ENCODE measurements at places on chromosomes 6 and 20.

DNA sequence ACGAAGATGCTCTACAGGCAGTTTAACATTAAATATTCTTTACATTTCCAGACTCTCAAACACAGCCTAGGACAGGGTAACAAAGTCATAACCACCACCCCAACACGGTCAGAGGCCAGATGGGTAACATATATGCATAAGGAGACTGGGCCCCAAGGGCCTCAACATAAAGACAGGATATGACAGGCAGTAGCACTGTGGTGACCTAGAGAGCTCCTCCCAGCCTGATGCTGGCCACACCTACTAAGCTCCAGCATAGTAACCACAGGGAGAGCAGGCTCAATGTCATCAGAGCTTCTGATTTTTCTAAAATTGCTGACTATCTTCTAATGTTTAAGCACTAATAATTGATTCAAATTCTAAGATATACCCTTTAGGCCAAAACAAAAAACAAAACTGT is 21.7 kb downstream of the SMLR1 start:
- DNase-seq: no peak

DNA sequence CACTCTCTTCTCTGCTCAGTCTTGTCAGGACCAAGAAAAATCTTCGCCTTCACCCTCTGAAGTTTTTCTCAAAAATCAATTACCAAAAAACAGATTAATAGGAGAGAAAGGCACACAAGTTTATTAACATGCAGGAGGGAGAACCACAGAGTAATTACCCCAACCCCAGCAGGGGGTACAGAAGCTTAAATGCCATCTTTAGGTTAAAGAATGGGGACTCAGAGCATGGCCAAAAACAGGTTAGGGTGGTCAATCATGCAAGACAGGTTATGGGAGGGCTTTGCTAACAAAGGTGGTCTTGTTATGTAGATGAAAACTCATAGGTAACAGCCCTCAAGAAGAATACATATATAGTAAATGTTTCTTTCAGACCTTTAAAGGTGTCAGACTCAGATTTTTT is 100.5 kb upstream of the BTN3A2 start:
- no peak for DNase-seq

DNA sequence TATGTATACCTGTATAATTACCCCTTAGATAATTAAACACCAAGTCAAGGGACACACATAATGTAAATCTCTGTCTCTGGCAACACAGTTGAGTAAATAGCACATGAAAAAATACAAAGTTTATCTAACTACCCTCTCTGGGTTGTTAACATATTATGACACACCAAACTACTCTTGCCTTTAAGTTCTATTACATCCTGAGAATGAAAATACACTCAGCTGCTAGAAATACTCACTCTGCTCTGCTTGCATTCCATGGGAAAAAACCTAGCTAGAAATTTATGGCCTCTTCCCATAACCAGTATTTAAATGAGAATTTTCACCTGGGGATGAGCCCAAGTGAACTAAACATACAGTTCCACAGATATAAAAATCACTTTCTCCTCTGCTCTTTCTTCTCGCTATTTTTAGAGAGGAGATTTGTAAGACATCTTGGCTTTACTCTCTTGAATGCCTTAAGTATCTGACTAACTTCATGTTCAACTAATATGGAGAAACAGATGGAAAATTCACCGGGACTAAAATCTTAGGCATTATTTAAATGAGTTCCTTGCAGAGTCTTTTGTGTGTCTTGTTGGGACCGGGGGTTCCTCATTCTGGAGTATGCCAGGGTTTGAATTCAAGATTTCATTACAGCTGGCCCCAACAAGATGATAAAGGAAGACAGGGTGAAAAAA is 140.9 kb downstream of the GJA10 start:
- no peak for DNase-seq

DNA sequence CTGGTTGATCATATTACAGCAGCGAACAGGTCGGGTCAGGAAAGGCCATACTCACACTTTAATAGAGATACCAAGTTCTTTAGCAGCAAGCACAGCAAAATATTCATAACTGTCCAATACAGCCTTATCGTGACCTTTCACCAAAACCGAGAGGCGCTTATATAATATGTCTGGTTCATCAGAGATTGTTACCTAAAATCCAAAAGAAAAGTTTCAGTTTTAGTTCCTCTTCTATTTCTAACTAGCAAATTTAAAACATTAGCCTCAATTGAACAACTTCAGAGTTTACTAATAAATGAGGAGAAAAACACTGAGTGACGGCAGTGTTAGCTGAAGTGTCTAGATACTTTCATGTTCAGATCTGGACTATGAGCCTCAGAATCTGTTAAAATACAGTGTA is 5.9 kb downstream of the MRPS10 start:
- DNase-seq: no peak

DNA sequence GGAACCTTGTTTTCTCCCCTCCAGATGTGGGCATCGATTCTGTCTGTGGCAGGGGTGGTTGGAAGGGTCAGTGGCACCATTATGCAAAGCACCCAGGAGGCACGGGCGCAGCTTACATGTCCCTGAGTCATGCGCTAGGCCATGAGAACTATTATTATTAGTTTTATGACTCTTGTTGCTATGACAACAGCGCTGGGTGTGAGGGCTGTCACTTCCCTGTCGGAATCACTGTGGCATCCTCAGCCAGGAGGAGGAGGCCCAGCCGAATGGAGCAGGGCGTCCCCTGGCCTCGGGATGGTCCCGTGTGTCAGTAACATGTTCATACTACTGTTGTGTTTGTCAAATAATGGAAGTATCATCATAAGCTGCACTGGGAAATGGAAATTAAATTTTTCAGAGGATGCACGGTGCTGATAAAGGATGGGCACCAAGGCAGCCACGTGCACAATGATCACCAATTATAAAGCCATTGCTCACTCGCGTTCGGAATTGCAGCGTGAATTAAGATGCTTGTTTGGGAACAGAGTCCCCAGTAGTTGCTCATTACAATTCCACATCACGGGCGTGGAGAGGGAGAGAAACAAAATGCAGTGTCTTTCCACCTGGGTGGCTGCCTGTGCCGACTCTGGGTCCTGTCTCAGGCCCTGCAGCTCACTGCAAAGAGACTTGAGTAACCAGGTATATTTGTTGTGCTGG is 247.9 kb downstream of the CDH4 start:
- DNase-seq: no peak

GRCh38 chr6:33410711-33411631 is at the start of gene PHF1:
PHF1 (plus strand) TSS chr6:33411014; CDS start chr6:33412264, 1,250 bp downstream.
- peak; percentile 77 for DNase-seq

DNA sequence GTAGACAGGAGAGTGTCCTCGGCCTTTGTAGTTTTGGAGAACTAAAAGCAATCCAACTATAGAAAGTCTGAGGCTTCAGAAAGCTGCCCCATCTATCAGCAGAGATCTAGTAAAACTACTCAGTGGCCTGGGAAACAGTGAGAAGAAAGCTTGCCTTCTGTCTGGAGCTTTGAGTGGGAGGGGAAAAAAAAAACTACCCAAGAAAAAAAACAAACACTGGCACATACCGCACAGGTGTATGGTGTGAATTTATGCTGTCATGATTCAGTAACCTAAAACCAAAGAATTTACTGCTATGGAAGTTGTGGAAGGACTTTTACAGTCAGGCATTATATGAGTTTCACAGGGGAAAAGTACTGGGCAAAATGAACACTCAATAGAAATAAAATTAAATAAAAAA is 280.5 kb downstream of the ADGRB3 start:
- DNase-seq: no peak

GRCh38 chr6:111183702-111184517 is 96.6 kb downstream of the SLC16A10 start:
- no peak for DNase-seq

DNA sequence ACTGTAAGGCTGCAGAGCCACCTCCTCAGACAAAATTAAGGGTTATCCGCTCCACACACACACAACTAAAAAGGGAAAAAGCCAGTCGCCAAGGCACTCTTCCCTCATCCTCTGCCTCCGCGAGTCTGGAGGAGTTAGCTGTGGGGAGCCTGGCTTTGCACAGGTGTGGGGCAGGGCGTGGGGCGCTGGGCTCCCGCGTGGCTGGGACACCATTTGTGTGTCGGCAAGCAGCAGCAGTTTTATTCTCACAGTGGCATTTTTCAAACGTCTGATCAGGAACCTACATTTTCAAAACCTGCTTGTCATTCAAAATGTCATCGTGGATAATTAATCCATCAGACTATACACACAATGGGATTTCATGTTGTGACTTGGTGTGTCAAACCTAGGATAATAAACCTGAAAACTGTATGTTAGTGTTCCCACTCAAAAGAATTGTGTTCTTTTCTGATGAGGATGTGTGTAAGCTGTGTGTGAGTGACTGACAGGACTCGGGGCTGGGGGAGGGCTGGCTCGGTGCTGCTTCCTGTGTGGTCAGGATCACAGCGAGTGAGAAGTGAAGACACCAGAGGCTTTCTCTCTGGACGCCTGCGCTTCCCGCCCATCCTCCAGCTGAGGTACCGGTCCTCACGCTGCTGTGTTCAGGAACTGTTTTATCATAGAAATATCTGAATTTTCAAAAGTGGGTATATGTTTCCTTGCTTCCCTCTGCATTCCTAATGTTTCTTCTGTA is 83.1 kb downstream of the IRF4 start:
- peak; percentile 59 for DNase-seq

DNA sequence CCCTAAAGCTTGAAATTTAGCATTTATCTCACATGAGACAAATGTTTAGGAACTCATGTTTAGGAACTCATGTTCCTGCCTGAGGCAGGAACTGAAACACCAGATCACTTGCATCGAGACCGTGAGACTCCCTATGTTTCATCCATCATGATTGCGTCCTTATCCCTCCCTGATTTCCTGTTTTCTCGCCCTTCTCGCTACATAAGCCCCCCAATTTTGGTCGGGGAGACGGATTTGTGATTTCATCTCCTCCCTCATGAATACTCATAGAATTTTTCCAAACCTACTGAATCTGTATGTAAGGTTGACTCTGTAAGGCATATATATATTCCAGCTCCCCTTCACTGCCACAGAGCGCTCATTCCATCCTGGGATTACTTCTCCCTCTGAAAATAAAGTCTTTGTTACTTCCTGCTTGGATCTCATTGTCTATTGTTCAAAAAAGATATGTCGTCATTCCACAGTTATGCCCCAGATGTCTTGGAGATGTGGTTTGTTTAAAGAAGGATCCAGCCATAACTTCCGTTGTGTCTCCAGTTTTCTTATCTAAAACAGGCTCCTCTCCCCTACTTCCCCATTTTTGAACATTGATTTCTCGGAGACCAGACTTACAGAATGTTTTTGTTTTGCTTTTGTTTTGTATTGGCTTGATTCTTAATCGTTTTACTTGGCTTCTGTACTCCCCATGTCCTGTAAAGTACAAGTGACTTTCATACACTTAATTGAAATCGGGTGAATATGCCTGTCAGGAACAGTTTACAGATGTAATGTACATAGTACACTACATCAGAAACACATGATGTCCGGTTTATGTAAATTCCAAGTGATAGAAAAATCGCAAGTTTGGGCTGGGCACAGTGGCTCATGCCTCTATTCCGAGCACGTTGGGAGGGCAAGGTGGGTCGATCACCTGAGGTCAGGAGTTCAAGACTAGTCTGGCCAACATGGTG is 118.7 kb downstream of the HFE start:
- DNase-seq: no peak

GRCh38 chr6:135424385-135424784 is 73.2 kb downstream of the AHI1 start:
- DNase-seq: no peak

- no peak for DNase-seq
These were observed 33.4 kb upstream of the XRN2 start for GRCh38 chr20:21269772-21270171.

GRCh38 chr6:149211046-149211571 is 106.4 kb upstream of the TAB2 start:
- DNase-seq: no peak

- DNase-seq: no peak
These were observed 24.5 kb downstream of the TSPYL4 start for GRCh38 chr6:116229287-116229913.

DNA sequence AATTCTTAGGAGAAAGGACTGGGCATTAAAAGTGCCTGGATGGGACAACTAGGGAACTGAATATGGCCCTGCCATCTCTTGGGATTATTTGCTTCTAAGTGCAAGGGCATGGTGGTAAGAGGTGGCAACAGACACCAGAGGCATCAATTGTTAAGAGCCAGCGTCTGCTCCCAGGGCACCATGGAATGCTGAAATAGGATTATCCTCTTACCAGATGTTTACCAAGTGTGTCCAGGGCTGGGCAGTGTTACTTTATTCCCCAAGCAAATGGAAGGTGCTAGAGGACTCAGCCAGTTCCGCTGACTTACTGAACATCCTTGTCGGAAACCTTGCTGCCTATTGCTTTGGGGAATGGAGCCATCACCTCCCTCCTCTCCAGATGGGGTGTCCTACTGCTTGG is 273.6 kb upstream of the SUPT3H start:
- no peak for DNase-seq

- DNase-seq: no peak
These were observed 44.6 kb downstream of the JPH2 start for GRCh38 chr20:44142413-44142812.

DNA sequence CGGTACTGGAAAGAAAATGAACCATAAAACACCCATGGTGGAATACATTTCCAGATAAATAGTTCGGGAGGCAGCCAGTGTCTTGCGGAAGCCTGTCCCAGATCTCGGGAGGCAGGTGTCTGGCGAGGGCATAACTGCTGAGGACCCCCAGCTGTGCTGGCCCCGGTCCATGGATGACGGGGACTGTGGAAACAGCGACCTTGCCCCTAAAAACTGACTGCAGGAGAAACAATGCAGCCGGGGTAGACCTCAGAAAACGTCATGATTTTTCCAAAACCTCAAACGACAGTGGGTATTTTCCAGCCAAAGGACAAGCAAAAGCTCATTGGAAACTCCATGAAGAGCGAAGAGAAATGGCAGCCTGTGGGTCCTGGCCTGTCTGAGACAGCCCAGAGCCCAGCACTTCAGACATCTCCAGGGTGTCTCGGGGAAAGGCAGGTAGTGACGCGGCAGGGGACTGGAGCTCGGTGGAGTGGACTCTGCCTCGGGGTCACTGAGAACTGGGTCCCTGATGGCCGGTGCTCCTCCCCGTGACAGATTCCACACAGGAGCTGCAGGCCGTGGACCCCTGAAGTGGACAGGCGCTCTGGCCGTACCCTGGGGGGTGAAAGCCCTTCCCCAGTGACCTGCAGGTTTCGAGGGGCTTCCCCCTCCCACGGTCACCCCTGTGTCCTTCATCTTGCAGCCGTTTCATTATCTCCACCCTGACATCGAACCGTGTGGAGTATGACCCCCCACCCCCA is 188.6 kb downstream of the SYNDIG1 start:
- no peak for DNase-seq

GRCh38 chr20:33584976-33585375 is 77.2 kb upstream of the C20orf144 start:
- no peak for DNase-seq

- DNase-seq: no peak
These were observed 4.8 kb upstream of the NHSL1 start for GRCh38 chr6:138503881-138504680.

GRCh38 chr6:142860498-142860897 is 84.5 kb downstream of the HIVEP2 start:
- no peak for DNase-seq

DNA sequence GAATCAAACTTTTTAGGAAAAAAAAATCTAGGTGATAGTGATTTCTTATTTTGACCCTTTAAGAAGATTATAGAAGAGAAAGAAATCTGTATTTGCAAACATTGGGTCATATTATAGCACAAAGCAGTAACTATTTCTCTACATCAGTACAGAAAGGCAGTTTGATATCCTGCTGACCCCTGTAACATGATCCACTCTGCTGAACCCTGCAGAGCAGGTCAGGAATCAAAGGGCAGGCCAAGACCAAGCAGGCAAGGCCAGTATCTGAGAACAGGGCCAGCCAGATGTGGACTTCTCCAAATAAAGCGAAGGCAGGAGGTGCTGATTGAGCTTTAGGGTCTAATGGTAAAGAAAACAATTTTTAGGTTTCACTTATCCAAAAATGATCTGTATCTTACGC is 239.4 kb downstream of the PTPRK start:
- DNase-seq: no peak

GRCh38 chr6:6470123-6470522 is 118.4 kb upstream of the LY86 start:
- no peak for DNase-seq
